ENCODE measurements at places on chromosomes 3 and 15.

- no peak for DNase-seq
Measured at GRCh38 chr3:133983126-133983525, 46.6 kb downstream of the SLCO2A1 start.

DNA sequence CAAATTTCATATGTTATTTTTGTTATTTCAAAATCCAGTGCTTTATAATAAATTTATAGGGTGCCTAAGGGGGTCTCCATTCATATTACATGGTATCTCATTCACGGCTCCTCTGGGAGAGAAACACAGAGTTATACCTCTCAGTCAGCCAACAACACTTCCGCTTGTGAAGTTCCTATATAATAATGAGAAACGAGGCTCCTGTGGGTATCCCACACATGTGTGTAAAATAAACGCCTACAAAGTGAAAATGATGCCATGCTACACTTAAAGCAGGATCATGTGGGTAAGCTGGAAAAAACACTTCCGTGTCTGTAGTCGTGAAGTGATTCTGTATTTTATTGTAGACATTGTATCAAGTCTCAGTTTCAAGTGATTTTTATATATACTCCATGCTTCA is 218.8 kb upstream of the ICE2 start:
- no peak for DNase-seq

DNA sequence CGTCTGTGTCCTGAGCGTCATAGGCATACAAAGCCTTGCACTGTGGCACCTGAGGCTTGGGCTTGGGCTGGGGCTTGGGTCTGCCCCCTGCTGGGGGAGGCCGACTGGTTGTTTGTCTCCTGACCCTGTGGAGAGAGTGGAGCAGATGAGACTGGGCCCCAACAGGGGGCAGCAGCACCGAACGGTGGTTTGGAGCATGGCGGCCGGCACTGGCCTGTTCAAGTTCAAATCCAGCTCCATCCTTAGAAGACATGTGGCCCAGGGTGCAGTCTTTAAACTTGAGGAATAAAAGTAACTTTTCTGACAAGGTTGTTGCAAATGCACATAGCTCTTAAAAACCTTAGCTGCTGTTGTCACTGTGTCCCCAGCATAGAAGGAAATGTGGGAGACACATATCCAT is 33.3 kb downstream of the CCNB2 start:
- DNase-seq = peak; percentile 42

DNA sequence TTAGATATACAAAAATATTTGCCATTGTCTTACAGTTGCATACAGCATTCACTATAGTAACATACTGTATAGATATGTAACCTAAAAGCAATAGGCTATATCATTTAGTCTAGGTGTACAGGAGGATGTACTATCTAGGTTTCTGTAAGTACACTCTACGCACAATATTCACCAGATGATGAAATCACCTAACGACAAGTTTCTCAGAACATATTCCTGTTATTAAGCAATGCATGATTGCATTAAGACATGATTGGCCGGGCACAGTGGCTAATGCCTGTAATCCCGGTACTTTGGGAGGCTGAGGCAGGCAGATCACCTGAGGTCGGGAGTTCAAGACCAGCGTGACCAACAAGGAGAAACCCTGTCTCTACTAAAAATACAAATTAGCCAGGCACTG is 14.5 kb upstream of the PRKCI start:
- DNase-seq = no peak

DNA sequence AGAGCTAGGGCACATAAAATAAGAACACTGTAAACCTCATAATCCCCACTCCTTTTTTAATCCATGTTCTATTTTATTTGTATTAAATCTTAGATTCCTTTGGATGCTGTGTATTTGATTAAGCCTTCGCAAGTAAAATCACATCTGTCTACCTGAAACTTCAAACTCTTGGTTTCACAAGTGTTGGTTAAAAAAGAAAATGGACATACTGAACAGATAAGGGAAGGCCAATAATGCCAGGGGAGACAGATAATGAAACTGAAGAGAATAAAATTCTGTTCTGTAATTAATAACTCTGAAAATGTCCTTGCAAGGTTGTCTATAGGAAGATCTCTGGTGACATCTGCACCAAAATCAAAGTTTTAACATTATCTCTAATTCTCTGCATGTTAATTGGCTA is 114.2 kb downstream of the ULK4 start:
- no peak for DNase-seq
